ENCODE measurements at places on chromosomes 7 and 10. TPM values are rescaled to one million over a fixed set of nuclear protein-coding genes. Genes with fewer than 3 reads are reported as not detected.

The TUBAL3 gene
- not detected for total RNA-seq

The ZNF138 gene
- total RNA-seq = 5.3 TPM

The FOXP2 gene
- total RNA-seq = 1.1 TPM

The POU6F2 gene
- not detected for total RNA-seq

The OIT3 gene
- not detected for total RNA-seq
